ENCODE measurements at places on chromosomes 1 and 21. TPM values are rescaled to one million over a fixed set of nuclear protein-coding genes. Genes with fewer than 3 reads are reported as not detected.

Gene RAP1GAP
- total RNA-seq, result 0.23 TPM

Gene FABP3
- 40.1 TPM for total RNA-seq

Gene IGSF3
- total RNA-seq, result 0.26 TPM

Gene CHTOP
- total RNA-seq, result 27.6 TPM

Gene UTS2
- total RNA-seq, result not detected

Gene TRAF5
- 26.7 TPM for total RNA-seq

Gene SLC25A34
- 0.73 TPM for total RNA-seq

Gene DLGAP3
- 0.07 TPM for total RNA-seq

Gene ACTA1
- not detected for total RNA-seq

Gene EDEM3
- 126 TPM for total RNA-seq

Gene SPRR2B
- total RNA-seq, result not detected

Gene OR2T2
- total RNA-seq, result not detected

Gene GIPC2
- 1.4 TPM for total RNA-seq

Gene IL12RB2
- total RNA-seq, result not detected

Gene S100A11
- 77.9 TPM for total RNA-seq

Gene CELA3B
- not detected for total RNA-seq

Gene PRKAA2
- 4.4 TPM for total RNA-seq

Gene LIPI
- total RNA-seq, result not detected

Gene HUNK
- not detected for total RNA-seq

Gene GJA8
- not detected for total RNA-seq

Gene PODN
- 20.9 TPM for total RNA-seq

Gene HSD3B2
- total RNA-seq, result not detected

Gene C1orf87
- not detected for total RNA-seq

Gene PLEKHN1
- 0.66 TPM for total RNA-seq

Gene DCST1
- not detected for total RNA-seq

Gene LCE2A
- not detected for total RNA-seq

Gene HES2
- total RNA-seq, result 0.59 TPM

Gene SPRR4
- total RNA-seq, result not detected

Gene CRYBG2
- not detected for total RNA-seq

Gene GPR52
- total RNA-seq, result 0.78 TPM

Gene ARMH1
- 0.91 TPM for total RNA-seq

Gene LCE3D
- not detected for total RNA-seq

Gene RAB3B
- total RNA-seq, result 37.1 TPM

Gene IL23R
- not detected for total RNA-seq

Gene MAB21L3
- 0.03 TPM for total RNA-seq

Gene CHRNB2
- total RNA-seq, result 0.03 TPM

Gene ZNF593OS
- total RNA-seq, result not detected

Gene MYOG
- total RNA-seq, result not detected

Gene SPAG17
- not detected for total RNA-seq

Gene KIAA1614
- total RNA-seq, result 8.8 TPM

Gene LHX8
- total RNA-seq, result not detected

Gene LAPTM5
- 0.26 TPM for total RNA-seq

Gene SLC9C2
- 0.03 TPM for total RNA-seq

Gene FLG2
- total RNA-seq, result not detected

Gene OR2T35
- not detected for total RNA-seq

Gene SFN
- total RNA-seq, result 0.20 TPM

Gene TRNP1
- 15.4 TPM for total RNA-seq

Gene TAS1R1
- 0.20 TPM for total RNA-seq

Gene KLF17
- total RNA-seq, result 0.13 TPM

Gene NBPF4
- not detected for total RNA-seq

Gene HTR6
- 0.07 TPM for total RNA-seq

Gene YOD1
- total RNA-seq, result 8.5 TPM

Gene PLPPR4
- total RNA-seq, result 46.9 TPM

Gene LCE1C
- total RNA-seq, result not detected

Gene SLC35F3
- total RNA-seq, result 0.23 TPM

Gene CD52
- total RNA-seq, result not detected
